ENCODE measurements at places on chromosomes 16 and 17.

- no peak for DNase-seq
These were observed 34.8 kb downstream of the C17orf67 start for GRCh38 chr17:56798916-56799315.

GRCh38 chr16:35552763-35553162 lies 2093.4 kb downstream of the TP53TG3F start:
- DNase-seq: no peak

DNA sequence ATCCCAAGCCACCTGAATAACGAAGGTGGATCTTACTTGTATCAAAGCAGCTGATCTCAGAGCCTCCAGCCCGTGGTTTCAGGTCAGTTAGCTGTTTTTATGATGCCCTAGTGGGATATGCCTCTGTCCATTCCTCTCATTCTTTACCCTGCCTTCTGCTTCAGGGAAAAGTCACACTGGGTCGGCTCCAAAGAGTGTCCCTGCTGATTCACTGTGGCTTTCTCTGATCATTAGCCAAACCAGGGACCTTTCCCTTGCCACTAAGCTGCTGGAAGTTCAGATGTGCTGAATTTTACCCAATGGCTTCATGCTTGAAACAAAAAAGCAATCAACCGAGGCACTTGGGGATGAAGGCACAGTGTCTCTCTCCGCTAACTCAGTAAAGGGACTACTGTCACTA lies 170.2 kb upstream of the SALL1 start:
- no peak for DNase-seq

- DNase-seq: no peak
These were observed 116.5 kb downstream of the PARN start for GRCh38 chr16:14513389-14514107.

GRCh38 chr16:85989863-85990643 lies 91.1 kb downstream of the IRF8 start:
- no peak for DNase-seq

DNA sequence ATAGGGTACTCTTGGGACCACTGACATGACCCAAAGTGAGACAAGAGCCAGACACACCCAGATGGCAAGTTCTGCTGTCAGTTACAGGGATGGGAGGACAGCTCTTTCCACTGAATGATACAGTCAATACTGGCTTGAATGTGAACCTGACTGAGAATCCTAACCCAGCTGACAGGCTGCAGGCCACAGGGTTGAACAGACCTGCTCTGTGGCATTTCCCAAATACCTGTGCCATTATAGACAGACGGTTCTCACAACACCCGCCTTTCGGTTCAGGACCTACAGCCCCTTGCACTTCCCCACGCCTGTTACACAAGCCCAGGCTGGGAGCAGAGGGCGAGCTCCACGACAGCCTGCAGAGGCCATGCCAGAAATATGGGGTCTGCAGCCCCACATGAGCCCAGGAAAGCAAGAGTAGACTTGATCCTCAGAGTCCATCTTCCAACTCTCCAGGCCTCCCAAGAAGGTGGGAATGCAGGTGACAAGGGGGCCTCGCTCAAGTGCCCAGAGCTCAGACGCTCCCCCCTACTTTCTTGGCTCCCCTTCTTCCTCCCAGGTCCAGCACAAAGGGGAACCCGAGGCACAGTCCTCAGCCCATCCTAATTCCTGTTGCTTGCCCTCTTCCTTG lies 314.3 kb downstream of the SOX9 start:
- no peak for DNase-seq

DNA sequence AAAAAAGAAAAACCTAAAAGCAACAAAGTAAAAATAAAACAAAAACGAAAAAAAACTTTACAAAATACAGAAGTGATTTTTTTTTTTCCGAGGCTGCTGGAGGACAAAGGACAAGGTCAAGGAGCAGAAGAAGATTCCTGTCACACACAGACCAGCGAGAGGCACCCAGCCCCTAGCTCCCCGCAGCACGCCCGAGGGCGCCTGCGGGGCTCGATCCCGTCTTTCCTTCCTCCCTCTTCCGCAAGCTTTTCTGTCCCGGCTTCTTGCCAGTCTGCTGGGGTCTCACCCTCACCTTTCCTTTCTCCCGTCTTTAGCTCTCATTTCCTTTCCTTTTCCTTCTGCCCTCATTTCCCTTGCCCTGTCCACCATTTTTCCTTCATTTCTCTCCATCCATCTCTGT lies 66.1 kb upstream of the DNAH17 start:
- no peak for DNase-seq

GRCh38 chr16:87457709-87458423 lies 35.0 kb downstream of the ZCCHC14 start:
- DNase-seq: no peak

GRCh38 chr17:29594519-29595090 lies 1.7 kb downstream of the ANKRD13B start:
- no peak for DNase-seq

GRCh38 chr16:48501516-48502377 lies 108.2 kb downstream of the N4BP1 start:
- no peak for DNase-seq

GRCh38 chr16:63850979-63851378 lies 1270.9 kb downstream of the CDH11 start:
- DNase-seq: no peak

DNA sequence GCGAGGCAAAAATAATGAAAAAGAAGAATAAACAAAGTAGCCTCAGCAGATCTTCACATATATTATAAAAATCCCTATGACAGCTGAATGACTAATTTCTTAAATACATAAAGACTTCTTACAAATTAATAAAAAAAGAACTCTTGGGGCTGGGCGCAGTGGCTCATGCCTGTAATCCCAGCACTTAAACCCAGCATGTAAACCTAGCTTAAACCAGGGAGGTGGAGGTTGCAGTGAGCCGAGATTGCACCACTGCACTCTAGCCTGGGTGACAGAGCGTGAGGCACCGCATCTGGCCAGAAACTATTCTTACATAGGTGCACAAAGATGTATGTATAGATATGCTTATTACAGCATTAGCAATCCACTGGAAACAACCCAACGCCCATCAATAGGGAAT lies 27.7 kb downstream of the C17orf100 start:
- DNase-seq: no peak

DNA sequence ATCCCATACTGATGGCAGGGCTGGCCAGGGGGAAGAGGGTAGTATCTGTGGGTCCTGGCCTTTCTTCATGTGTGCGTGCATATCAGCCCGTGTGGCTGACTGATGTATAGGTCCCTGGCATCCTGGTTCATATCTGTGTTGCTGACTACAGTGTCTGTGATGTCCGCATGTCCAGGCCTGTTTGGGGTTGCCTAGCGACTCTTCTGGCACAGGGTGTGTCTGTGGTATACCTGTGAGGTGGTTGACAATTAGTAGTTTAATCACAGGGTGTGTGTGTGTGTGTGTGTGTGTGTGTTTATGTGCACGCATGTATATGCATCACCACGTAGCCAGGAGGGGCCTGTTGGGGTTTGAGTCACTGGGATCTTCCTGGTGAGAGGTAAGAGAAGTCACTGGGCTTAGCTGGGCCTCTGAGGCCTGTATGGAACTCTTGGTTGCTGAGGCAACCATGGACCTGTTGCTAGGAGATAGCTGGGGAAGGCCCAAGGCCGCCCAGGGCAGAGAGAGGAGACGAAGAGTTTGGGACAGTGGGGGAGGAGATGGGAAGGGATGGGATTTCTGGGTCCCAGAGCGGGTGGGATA lies 603 bp upstream of the TMEM95 start:
- no peak for DNase-seq

- DNase-seq: no peak
These were observed 2.4 kb upstream of the MTSS2 start for GRCh38 chr16:70688246-70688742.

DNA sequence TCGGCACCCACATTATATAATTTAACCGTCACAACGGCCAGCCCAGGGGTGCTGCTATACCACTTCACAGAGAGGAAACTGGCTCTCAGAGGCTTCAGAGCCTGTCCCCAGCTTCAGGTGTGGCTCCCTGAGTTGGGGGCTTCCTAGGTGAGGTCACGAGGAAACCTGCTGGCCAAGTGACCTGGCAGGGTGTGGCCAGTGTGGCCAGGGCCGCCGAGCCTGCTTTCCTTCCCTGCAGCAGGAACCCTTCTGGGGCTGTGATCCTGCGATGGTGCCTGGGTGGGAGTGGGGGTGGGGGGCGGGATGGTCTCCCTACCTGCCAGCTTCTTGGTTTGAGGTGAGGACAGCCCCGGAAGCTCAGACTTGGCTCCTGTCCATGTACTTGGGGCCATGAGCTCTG lies 39.9 kb downstream of the ADCY7 start:
- no peak for DNase-seq

GRCh38 chr17:2068031-2068518 lies 13.2 kb downstream of the HIC1 start:
- no peak for DNase-seq

GRCh38 chr17:69949973-69950695 lies 124.9 kb upstream of the KCNJ16 start:
- no peak for DNase-seq

DNA sequence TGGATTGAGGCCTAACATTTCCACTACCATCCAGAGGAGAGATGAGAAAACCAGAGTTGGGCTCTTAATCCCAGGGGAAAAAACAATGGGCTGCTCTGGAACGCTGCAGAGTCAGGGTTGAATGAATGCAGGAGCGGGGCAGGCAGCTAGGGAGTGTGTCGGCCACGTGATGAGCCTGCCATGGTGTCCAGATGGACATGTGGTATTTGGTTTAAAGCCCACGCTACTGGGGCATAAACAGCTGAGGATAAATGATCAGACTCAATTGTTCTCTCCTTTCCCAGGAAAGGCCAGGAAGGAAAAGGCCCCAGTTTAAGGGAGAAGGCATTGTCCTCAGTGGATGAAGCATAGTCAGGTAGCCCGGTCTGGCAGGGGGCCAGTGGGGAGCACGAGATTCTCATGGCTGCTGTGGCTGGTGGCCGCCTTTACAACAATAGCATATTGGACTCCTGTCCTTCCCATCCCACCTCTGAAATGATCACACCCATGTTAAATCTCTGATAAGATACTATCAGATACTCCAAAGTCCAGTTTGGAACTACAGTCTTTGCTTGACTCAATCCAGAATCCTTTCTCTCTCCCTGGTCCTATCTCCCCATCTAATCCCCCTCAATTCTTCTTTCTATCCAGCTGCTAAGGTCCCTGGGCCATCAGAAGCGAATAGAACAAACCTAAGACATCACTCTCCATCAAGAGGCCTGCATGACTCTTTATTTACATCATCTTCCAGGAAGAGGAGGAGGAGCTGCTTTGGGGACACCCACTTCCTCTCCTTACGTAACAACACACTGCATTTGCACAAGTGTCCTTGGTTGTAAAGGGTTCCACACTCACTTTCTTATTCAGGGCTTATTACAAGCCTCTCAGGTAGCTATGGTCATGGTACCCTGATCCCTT lies 20.4 kb downstream of the CA4 start:
- no peak for DNase-seq

DNA sequence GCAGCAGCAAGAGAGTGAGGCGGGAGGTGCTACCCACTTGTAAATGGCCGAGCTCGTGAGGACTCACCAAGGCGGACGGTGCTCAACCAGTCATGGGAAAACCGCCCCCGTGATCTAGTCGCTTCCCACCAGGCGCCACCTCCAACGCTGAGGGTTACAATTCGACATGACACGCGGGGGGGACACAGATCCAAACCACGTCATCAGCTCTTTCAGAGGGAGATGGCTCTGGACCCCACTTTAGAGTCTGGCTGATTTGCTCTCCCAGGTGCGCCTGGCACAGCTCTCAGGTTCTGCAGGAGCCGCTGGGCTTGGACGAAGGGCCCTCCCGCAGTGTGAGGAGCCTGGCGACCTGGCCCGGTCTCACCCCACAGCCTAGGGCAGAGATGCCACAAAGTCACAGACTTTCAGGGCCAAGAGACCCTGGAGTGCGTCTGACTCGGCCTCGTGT lies 21.1 kb upstream of the DOC2B start:
- no peak for DNase-seq

- DNase-seq: no peak
These were observed 2.6 kb downstream of the NUP88 start for GRCh38 chr17:5416901-5417300.

Measured in activated CD4-positive, alpha-beta T cell treated with anti-CD3 and anti-CD28 coated beads, Interleukin-2, amount 50 U/mL, for 24 hours (primary cell).